Breast epithelium (tissue), 4 donors: ENCODE measurements at places on chromosomes 4 and X. TPM values are rescaled to one million over a fixed set of nuclear protein-coding genes. Genes with fewer than 3 reads are reported as not detected.

- no peak for DNase-seq
Observed at GRCh38 chr4:2768921-2769336, 12.8 kb upstream of the TNIP2 start.

GRCh38 chr4:26496207-26496783, 6.0 kb upstream of the CCKAR start:
- no peak for DNase-seq

- DNase-seq, result no peak
Observed at GRCh38 chr4:1901127-1901526, 29.9 kb downstream of the NSD2 start.

- no peak for DNase-seq
Observed at GRCh38 chrX:154545673-154546274, 872 bp downstream of the G6PD start.

- DNase-seq, result no peak
Observed at GRCh38 chr4:133855001-133855400, 346.6 kb downstream of the PABPC4L start.

DNA sequence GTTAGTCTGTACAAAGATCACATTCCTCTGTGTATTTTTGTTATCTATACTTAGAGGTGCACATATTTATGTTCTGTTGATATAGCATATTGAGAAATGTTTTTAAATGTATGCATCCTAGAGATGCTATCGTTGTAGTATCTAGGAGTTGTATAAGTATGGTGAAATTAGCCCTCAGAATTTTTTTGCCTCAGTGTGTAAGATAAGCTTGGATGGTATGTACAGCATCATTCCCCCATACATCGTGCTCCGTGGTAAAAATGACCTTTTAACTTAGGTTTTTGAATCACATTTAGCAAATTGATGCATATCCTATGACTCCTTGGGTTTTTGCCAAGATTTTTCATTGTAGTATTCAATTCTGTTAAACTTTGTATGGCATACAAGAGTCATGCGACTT, 113.5 kb downstream of the RPA4 start:
- no peak for DNase-seq

- no peak for DNase-seq
Observed at GRCh38 chr4:43682551-43682950, 766.1 kb downstream of the KCTD8 start.

- no peak for DNase-seq
Observed at GRCh38 chr4:19368800-19369199, 882.9 kb upstream of the SLIT2 start.

GRCh38 chr4:181376058-181376457, 867.1 kb upstream of the TENM3 start:
- DNase-seq, result no peak

DNA sequence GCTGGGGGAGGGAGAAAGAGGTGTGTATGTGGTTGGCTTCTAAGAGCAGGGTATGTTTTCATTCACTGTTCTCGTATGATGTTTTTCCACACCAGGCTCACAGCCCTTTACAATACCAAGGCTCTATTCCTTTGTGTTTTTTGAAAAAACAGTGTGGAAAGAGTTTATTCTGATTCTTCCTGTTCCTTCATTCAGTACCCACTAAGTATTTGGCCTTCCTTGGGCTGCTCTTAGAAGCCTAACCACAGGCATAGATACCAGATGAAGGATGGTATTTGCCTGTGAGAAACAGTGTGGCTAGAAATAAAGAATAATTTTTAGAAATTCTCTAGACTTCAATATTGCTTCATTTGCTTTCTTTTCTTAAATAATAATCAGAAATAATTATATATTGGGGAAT, 518.0 kb upstream of the DIPK2B start:
- DNase-seq, result no peak

DNA sequence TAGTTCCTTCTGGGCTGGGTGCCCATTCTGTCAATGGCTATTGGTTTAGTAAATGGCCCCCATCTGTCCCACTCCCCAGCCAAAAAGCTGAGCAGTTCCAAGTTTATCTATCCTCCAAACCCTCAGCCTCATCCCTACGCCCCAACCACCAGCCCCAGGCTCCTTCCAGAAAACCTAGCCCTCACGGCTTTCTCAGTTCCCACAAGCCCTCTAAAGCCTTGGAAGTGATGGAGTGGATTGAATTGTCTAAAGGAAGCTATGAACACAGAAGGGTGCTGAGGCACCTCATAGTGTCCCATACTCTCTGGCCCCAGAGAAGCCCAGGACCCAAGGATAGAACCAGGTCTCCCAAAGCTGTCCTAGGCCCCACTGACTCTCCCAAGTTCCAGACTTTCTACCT, 75.6 kb upstream of the EFNB1 start:
- no peak for DNase-seq

GRCh38 chrX:151727346-151727745, 7.2 kb upstream of the CNGA2 start:
- DNase-seq, result no peak

DNA sequence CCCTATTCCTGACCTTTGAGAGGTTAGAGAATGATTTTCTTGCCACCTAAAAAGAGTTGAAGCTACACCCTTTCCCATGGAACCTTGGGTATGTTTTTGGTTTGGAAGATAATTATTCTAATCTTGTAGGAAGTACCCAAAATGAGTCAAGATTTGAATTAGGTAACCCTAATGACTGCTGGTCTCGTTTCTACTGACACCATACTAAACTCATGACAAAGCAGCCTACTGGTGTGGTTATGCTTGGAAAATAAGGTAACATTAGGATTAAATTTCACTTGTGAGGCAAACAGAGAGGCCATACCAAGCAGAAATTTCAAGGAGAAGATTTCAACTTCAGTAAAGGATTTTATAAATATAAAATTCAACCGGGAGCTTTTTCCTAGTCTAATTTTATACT, 107.9 kb downstream of the FBXW7 start:
- DNase-seq, result no peak

DNA sequence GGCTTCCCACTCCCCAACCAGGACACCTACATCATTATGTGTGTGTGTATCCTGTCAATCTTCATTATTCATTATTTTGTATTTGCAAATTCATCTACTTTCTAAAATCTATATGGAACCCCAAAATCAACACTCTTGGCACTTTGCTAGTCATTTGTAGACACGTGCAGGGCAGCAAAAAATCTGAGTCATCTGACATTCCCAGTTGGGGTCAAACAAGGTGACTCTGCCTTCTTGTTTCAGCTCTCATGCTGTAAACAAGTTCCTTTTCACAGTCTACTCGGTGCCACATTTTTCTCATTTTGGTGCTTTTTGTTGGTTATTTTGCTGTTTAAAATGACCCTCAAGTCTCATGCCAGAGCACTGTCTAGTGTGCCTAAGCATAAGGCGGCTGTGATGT, 5.9 kb downstream of the MRFAP1L1 start:
- DNase-seq, result no peak

The NAP1L3 gene
- 3.0 TPM for total RNA-seq

The GABRG1 gene
- total RNA-seq, result not detected

The CENPVL2 gene
- total RNA-seq, result not detected

The INPP4B gene
- total RNA-seq, result 93.4 TPM

The POF1B gene
- 19.5 TPM for total RNA-seq
